ENCODE measurements at places on chromosomes 3 and 15. TPM values are rescaled to one million over a fixed set of nuclear protein-coding genes. Genes with fewer than 3 reads are reported as not detected.

The TTC14 gene
- total RNA-seq: 15.6 TPM

The ARPP21 gene
- total RNA-seq: not detected

The CLDN18 gene
- total RNA-seq: not detected

The TRIM42 gene
- total RNA-seq: not detected

The PPM1L gene
- total RNA-seq: 5.7 TPM

The MORC1 gene
- total RNA-seq: not detected

The RTP4 gene
- total RNA-seq: not detected

The ROPN1 gene
- total RNA-seq: not detected

The FMN1 gene
- 1.7 TPM for total RNA-seq

The ERC2 gene
- 2.4 TPM for total RNA-seq

The CEP19 gene
- 3.7 TPM for total RNA-seq

The LOXL1 gene
- total RNA-seq: 11.8 TPM

The COL6A5 gene
- total RNA-seq: not detected

The CFAP92 gene
- 1.7 TPM for total RNA-seq

The TAGLN3 gene
- total RNA-seq: 3.5 TPM

The TUSC7 gene
- total RNA-seq: not detected

The GOLGA6L1 gene
- total RNA-seq: not detected

The DENND4A gene
- total RNA-seq: 2.9 TPM

The UBR1 gene
- total RNA-seq: 13.0 TPM

The AHSG gene
- total RNA-seq: not detected
